ENCODE measurements at places on chromosomes 12 and 14. TPM values are rescaled to one million over a fixed set of nuclear protein-coding genes. Genes with fewer than 3 reads are reported as not detected.

Gene C14orf119
- polyA plus RNA-seq: 56.6 TPM

DNA sequence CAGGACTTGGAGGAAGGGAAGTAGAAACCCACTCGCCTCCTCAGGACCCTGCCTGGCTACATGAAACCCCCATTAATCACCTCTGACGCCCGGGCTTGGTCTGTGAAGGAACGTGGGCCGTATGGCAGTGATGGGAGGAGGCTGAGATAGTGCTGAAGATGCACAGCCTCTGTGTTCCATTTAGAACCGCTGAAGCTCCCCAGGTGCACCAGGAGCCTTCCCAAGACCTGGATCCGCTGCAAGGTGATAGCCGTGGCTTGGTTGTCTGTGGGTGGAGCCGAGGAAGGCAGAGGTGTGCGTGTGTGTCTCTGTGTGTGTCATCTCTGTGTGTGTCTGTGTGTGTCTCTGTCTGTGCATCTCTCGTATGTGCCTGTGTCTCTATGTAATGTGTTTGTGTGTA lies 293.1 kb downstream of the CACNA1C start:
- H3K27ac ChIP-seq: no peak overlapping the region
- H3K27me3 ChIP-seq: no peaks in the 10 kb centered on the region
- H3K4me1 ChIP-seq: peaks cover 2% of the 10 kb centered on the region
- no peak overlapping the region for H3K4me3 ChIP-seq
- DNase-seq: peak; percentile 15

- H3K4me1 ChIP-seq: no peaks in the 10 kb centered on the region
- H3K27ac ChIP-seq: no peak overlapping the region
- DNase-seq: no peak
- H3K4me3 ChIP-seq: no peak overlapping the region
These were observed 136.8 kb upstream of the PTPRB start for GRCh38 chr12:70774055-70774454.

GRCh38 chr12:116400636-116401372 lies 123.3 kb upstream of the MED13L start:
- no peaks in the 10 kb centered on the region for H3K36me3 ChIP-seq
- DNase-seq: no peak
- no peaks in the 10 kb centered on the region for H3K4me1 ChIP-seq
- H3K27me3 ChIP-seq: no peaks in the 10 kb centered on the region

All from kidney (tissue), 22 donors.